ENCODE measurements at places on chromosomes 2 and 18.

- no peak for DNase-seq
These were observed 32.6 kb upstream of the RAPH1 start for GRCh38 chr2:203567691-203568090.

DNA sequence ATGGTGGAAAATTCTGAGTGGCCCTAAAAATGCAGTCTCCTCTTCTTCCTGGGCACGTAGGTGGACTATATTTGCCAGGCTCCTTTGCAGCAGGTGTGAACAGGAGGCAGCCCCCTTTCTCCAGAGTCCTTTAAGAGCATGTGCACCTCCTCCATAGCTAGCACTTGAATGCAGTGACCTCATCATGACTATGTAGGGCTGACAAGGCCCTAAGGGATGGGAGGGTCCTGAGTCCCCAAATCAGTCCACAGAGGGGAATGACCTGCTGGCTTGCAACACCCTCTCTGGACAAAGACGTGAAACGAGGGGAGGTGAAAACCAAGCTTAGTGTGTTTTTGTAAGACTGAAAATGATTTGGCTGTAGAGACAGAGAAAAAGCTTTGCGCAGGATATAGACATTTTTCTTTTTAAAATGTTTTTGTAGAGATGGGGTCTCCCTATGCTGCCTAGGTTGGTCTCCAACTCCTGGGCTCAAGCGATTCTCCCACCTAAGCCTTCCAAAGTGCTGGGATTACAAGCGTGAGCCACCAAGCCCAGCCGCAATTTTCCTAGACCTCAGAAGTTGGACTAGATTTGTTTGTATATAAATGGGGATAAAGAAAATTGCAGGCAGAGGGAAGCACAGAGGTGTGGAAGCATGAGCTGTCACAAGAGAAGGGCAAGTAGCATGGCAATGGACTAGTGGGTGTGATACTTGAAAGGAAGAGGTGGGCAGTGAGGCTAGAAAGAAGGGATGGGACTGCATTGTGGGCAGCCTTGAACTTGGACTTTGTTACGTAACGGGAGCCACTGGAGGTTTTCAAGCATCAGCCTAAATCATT lies 28.8 kb downstream of the LONRF2 start:
- DNase-seq: no peak

DNA sequence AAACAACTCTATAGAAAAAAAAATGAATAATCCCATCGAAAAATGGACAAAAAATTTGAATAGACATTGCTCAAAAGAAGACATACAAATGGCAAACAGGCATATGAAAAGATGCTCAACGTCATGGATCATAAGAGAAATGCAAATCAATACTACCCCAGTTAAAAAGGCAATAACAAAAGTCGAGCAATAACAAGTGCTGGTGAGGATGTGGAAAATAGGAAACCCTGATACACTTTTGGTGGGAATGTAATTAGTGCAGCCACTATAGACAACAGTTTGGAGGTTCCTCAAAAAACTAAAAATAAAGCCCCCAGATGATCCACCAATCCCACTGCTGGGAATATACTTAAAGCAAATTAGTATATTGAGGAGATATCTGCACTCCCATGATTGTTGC lies 701.5 kb downstream of the NUP35 start:
- DNase-seq: no peak

DNA sequence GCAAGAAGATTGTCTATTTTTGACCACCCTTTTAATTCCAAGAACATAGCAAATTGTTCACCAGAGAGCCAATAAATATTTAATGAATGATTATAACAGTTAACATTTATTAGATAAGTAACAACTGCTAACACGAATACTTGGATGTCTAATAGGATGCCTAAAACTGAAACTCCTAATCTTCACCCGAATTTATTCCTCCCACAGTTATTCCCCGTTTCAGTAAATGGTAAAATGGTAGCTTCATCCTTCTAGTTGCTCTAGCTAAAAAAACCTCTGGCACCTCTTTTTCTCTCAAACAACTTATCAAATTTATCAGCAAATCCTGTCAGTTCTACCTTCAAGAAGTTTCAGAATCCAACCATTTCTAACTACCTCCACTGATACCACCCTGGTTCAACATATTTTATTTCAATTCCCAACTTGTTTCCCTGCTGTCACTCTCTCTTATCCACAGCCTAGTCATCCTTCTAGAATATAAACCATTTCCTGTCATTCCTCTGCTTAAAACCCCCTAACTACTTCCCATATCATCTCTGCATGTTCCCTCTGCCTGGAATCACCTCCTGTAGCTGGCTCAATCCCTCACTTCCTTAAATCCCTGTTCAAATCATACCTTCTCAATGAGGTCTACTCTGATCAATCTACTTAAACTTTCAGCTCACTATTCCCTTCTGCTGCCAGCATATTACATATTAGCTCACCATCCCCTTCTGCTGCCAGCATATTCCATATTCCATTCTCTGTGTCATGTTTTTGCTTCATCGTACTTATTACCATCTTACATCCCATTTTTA lies 93.8 kb downstream of the ROCK2 start:
- DNase-seq: no peak

- DNase-seq: no peak
These were observed 76.8 kb downstream of the CEP192 start for GRCh38 chr18:13067966-13068365.

- peak; percentile 24 for DNase-seq
These were observed 95.4 kb downstream of the LAMA1 start for GRCh38 chr18:7021994-7022840.

DNA sequence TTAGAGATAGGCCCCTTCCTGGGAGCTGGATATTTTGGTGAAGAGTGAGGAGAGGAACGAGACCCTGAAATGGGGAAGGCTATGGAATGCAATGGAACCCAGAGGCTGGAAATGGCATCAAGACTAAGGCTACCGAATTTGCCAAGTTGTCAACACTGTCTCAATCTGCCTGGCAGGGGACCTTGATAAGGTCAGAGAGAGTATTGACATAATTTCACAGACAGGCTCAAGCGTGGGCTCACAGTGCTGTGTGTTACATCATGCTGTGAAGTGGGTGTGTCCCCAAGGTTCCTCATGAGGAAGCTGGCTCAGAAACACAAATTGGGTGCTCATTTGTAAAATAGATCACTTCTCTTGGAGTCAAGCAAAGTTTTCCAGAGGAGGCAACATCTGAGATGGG lies 51.8 kb upstream of the CYRIA start:
- DNase-seq: no peak

DNA sequence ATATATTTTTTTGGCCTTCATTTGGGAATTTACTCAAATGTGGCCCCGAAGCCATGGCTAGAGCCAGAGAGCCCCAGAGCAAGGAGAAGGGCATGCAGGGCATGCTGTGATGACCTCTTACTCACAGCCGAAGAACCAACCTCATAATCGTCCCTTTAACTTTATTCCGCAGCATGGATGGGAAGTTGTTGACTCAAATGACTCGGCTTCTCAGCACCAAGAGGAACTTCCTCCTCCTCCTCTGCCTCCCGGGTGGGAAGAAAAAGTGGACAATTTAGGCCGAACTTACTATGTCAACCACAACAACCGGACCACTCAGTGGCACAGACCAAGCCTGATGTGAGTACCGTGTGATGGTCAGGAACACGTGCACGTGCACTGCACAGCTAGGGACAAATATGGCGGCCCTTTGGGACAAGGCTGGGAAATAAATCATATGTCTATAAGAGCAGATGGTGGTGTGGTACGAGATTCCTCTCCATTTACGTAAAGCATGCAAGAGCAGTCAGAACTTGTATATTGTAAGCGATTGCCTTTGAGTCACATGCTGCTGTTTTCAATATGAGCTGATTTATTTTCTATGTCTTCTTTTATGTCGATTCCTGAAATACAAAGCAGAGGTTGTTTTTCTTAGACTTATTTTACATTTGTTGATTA lies 280.9 kb downstream of the NEDD4L start:
- DNase-seq: no peak

DNA sequence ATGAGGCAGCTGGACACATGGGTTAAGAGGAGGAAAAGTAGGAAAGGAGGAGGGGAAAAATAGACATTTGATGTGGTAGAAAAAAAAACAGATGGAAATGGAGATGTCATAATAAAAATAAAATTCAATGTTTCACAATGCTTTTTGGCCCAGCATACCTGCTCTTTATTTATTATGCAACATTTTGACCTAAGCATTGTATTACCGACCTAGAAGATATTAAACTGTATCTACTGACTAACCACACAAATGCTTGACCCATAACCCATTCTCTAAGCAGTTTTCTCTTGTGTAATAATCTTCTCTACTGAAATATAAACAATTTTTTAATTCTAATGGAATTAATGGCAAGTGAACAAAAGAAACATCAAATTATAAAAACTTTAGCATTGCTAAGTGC lies 362.3 kb downstream of the FBXO15 start:
- DNase-seq: no peak

- DNase-seq: no peak
These were observed 135.5 kb downstream of the EIPR1 start for GRCh38 chr2:3241971-3242746.

- no peak for DNase-seq
These were observed 10.7 kb upstream of the IAH1 start for GRCh38 chr2:9463698-9464034.

GRCh38 chr18:45852631-45853030 lies 27.2 kb downstream of the SIGLEC15 start:
- DNase-seq: no peak

DNA sequence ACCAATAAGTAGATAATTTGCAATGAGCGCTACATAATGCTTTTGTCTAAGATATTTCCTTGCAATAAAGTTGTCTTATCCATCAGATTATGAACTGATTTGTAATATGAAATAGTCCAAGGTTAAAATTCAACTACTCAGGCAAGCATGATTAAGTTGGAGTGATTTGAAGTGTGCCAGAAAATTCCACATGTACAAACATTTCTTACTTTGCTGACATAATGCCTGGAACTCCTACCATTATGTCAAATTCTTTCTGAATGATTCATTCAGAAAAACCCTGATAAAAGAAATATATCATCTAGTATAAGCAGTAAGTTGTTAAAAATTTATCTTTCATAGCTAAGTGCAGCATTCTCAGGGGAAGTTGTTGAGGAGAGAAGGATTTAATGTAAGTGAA lies 87.3 kb downstream of the CBLN2 start:
- DNase-seq: no peak

GRCh38 chr2:28665041-28665704 lies 86.5 kb upstream of the PPP1CB start:
- no peak for DNase-seq

GRCh38 chr2:239498981-239499634 lies 98.3 kb upstream of the HDAC4 start:
- DNase-seq: no peak
